ENCODE measurements at places on chromosomes 13 and 19. TPM values are rescaled to one million over a fixed set of nuclear protein-coding genes. Genes with fewer than 3 reads are reported as not detected.

GRCh38 chr19:19745496-19746285 lies 12.8 kb upstream of the ZNF14 start:
- no peak for DNase-seq

- no peak for DNase-seq
Observed at GRCh38 chr13:62556978-62557377, 1141.3 kb upstream of the PCDH20 start.

DNA sequence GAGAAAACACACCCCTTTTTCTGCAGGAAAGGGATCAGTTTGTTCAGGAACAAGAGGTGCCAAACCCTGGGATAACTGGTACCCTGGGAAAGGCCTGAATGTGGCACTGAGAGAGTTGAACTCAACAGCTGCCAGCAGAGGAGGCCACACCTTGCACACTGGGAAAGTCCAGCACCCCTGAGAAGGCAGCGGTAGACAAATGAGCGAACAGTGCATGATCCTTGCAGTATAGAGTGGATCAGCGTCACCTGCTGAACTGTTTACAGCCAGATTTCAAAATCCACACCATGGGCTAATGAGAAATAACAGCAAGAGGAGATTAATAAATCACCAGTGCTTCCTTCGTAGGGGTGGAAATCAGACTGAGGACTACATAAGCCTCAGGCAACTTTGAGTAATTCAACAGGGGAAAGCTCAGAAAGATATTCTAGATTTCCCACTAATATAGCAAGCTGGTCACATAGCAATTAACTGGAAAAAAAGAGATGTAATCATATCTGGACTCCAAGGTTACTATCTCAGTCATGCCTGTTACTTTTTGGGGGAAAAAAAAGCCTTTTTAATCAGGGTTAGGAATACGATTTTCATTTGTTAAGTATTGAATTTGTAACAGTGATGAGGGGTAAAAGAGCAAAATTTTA lies 52.0 kb downstream of the DCT start:
- DNase-seq: no peak

GRCh38 chr13:45064889-45065288 lies 55.4 kb upstream of the GTF2F2 start:
- no peak for DNase-seq

DNA sequence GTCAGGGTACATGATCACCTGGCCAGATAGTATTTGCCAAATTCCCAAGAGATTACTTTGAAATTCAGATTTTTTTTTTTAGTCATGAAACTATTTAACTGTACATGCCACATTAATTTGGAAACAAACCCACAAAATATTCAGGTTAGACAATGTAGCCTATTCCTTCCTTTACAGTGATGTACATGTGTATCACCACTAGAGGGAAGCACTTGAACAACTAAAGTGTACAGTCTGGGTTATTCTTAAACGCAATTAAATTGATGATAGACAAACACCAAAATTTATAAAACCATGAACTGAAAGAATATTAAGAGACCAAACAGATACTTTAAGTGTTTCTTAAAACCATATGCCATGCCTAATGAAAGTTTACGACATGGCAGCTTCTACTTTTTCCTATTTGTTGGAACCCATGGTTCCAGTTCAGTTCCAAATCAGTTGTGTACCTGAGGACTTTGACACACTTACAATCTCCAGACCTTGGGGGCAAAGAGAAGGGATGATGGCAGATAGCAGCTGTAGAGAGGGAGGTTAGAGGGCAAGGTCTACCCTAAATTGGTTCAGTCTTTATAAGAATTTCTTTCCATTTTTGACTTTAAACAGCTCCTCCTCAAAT lies 52.8 kb downstream of the TNFSF13B start:
- DNase-seq: peak; percentile 66

GRCh38 chr19:50912727-50913716 lies 1.8 kb upstream of the KLK4 start:
- no peak for DNase-seq

The RNF113B gene
- not detected for total RNA-seq

The TBCB gene
- total RNA-seq: 173 TPM

The PRTN3 gene
- not detected for total RNA-seq
